ENCODE measurements at places on chromosomes 5 and 9.
A peak's percentile ranks its signal among the peaks of the same experiment; 100 is the strongest.

DNA sequence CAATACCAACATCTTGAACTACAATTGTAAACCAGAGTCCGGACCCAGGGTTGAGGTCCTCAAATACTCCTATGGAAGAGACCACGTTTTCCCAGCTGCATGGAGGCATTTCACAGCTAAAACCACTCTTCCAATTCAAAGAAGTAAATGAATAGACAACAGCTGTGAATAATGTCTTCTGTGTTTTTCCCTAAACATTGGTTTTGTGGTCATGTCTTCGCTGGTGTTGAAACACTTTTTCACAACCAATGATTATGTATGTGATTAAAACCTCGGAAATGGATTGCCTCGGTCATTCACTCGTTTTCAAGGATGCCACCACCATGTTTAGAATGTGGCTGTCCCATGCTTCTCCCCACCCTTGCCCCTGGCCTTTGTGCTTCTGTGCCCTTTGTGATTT, 9.4 kb upstream of the TENT4A start:
- DNase-seq = no peak

DNA sequence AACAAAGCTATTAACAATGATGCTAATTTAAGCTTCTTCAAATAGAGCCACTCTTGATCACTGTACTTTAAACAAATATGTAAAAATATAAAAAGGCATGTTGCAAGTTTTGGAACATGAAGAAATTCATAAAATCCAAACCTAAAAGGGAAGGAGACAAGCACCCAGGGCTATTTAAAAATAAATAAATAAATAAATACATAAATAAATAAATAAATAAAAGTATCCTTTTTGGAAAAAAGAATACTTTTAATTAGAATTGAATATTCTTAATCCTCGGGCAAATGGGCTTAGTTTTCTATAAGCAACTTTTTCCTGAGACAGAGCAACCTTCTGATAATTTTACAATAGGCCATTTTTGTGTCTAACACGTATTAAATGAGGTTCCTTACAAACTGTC, 147.5 kb upstream of the PCA3 start:
- DNase-seq = no peak

- no peak for DNase-seq
Observed at GRCh38 chr5:91311697-91312501, 71.2 kb downstream of the ARRDC3 start.

DNA sequence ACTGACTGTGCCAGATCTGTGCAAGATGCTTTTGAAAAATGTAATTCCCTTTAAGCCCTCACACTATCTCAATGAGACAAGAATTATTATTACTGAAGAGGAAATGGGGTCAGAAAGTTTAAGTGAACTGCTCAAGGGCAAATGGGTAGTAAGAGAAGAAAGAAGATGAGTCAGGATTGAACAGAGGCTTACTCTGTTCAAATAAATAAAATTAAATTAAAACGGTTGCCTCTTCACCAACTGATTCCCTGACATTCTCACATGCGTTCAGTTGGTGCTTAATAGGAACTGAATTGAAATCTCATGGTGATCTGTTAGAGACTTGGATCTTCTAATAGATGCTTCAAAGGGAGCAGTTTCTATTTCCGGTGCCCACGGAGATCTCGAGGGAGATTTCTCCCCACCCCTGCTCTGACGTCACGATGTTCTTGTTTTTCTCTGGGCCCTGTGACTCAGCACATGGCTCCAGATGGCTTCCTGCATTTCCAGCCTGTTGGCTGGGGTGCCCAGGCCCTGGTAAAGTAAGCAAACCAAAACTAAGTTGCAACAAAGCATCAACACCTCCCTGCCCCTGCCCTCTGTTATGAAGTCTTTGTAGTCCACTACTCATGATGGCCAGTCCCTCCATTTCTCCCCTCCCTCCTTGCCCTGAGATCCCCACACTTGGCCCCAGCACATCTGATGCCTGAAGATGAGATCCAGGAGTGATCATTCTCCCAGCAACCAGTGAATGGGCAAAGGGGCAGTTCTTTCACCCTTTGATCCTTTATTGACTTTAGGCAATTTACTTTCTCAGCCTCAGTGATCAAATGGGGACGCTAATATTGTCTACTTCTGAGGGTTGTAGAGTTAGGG, 106.1 kb upstream of the CPEB4 start:
- peak; percentile 20 for DNase-seq

DNA sequence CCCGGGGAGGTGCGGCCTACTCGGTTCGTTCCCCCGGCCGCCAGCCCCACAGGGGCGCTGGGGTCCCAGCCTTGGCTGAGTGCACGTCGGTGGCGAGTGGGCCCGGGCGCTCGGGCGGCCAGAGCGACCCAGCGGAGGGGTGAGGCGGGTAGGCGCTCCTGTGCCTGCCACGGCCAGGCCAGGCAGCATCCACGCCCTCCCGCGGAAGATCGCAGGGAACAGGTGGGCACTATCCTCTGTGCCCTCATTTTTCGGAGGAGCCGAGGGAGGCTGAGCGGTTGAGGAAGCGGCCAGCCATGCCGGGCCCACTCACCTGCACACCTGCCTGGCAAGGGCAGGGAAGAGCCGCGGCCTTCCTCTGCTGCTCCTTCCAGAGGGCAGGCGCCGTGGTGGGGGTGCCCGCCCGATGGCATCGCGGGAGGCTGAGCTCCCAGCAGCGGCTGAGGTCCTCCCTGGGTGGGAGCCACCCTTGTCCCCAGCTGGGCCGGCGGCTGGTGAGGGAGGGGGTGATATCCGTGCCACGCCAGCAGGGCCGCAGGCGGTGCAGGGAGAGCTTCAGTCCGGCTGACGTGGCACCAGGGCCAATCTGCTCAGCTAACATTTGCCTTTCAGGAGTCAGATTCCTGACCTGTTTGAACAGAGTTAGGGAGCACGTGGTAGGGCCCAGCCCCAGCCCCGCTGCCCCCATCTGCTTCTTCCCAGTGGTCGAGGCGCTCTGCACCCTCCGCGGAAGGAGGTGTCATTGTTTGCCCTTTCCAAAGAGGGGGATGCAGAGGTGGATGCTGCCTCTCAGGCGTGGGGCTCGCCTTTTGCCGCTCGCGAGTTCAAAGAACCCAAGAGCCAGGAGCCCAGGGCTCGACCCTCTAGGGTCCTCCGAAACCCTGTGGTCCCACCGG, 1.6 kb upstream of the SEC16A start:
- peak; percentile 24 for DNase-seq

DNA sequence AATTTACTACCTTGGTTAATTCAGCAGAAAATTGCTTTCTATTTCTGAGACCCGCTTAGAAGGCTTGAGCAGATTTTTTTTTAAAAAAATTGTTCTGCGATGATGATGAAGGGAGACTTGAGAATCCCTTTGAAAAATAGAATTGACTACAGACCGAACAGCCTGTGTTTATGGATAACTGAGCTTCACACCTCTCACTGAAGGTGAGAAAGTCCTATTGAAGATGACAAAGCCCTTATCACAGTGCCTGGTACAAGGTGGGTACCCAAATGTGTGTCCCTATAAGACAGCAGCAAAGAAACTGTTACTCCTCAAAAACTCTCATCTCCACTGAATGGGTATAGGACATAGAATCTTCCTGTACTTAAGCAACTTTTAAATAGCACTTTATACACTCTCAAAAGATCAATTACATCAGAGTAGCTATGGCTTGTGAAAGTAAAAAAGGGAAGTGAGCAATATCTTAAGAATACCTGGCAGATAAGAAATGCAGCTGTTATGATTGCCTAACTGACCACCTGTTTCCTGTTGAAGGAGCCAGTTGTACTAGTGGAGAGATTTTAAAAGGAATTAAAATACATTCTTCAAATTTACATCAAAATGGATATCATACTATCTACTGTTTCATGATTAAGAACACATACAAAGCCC, 419.7 kb downstream of the CHSY3 start:
- DNase-seq = no peak

- no peak for DNase-seq
Observed at GRCh38 chr5:72410688-72411295, 90.6 kb downstream of the PTCD2 start.

GRCh38 chr5:150148117-150148927, 7.3 kb downstream of the PDGFRB start:
- no peak for DNase-seq

DNA sequence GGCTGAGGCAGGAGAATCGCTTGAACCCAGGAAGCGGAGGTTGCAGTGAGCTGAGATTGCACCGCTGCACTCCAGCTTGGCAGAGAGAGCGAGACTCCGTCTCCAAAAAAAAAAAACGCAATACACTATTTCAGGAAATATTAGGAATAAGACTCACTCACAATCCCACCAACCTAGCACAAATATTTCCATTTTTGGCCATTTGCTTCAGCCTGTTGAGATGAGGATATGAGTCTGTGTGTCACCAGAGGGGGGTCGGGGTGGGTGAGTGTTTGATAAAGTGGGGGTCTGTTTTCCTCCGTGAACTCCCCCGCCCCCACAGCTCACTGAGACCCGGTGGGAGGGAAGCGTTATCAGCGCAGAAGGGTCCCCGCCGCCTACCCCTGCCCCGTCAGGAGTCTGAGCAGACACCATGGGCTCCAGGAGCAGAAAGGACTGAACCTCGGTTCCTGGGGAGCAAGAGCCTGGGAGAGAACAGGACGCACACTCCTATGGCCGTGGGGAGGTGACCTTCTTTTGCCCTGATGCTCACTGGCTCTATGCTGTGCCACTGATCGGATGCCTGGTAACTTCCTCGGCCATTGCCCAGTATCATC, 153.8 kb upstream of the PHYKPL start:
- DNase-seq = no peak

GRCh38 chr9:133734590-133735414, 3.4 kb downstream of the SARDH start:
- DNase-seq = no peak

- no peak for DNase-seq
Observed at GRCh38 chr5:86979811-86980411, 287.8 kb upstream of the RASA1 start.

DNA sequence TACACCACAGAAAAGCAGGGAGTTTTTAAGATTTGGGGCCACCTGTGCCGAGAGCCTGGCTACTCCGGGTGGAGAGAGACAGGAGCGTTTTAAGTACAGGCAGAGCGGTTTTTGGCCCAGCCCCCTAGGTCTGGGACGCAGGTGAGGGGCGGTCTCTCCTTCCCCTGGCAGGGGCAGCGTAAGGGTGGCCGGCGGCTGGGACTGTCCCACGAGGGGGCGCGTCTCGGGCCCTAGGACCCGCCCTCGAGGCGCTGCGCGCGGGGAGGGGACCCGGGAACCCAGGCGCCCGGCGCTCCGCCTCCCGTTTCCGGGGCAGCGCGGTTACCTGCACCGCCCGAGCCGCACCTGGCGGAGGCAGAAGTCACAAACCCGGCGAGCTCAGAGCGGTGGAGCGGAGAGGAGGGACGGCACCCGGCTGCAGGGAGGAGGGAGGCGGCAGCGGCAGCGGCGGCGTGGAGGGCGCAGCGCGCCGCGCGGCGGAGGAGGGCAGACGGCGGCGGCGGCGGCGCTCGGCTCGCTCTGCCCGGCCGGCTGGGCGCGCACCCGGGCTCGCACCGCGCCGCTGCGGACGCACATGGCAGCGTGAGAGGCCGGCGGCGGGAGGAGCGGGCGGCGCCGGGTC, at the start of gene WWC1:
Gene WWC1 (plus strand): TSS at position 304 of the 622 bp plus-strand sequence. CDS start 508 bp downstream, outside the sequence.
- peak; percentile 78 for DNase-seq

DNA sequence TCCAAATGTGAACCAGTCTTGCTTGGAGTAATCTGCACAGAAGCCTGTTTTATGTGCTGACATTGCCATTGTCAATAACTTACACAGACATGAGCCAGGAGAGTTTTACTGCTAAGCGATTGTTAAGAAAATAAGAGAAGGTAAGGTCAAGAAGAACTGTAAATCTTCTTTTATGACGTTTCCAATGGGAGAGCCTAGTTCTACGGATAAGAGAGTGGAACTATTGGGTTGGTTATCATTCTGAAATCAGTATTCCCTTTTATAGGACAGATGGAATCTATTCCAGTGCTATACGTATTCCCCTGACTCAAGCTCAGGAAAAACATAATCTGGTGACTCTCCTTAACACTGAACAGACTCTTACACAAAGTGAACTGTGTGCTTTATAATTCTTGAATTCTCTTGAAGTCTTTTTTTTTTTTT, 137.9 kb upstream of the OTULINL start:
- no peak for DNase-seq

DNA sequence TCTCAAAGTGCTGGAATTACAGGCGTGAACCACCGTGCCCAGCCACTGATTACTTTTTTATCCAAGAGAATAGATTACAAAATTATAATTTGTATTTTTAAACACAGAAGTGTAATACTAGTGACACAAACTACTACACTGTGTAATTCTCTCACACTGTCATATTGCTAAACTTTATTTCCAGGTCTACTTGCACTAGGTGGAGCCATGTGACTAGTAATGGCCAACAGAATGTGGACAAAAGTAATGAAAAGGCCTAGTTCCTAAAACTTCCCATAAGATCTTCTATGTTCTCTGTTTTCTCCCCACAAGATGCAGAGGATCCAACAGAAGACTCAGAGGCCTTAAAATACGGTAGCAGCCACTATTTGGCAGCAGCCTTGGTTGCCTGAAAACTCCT, 27.3 kb downstream of the NADK2 start:
- DNase-seq = no peak

- DNase-seq = no peak
Observed at GRCh38 chr5:153569036-153569435, 78.6 kb downstream of the GRIA1 start.

- no peak for DNase-seq
Observed at GRCh38 chr5:106959387-106959786, 711.4 kb downstream of the EFNA5 start.

DNA sequence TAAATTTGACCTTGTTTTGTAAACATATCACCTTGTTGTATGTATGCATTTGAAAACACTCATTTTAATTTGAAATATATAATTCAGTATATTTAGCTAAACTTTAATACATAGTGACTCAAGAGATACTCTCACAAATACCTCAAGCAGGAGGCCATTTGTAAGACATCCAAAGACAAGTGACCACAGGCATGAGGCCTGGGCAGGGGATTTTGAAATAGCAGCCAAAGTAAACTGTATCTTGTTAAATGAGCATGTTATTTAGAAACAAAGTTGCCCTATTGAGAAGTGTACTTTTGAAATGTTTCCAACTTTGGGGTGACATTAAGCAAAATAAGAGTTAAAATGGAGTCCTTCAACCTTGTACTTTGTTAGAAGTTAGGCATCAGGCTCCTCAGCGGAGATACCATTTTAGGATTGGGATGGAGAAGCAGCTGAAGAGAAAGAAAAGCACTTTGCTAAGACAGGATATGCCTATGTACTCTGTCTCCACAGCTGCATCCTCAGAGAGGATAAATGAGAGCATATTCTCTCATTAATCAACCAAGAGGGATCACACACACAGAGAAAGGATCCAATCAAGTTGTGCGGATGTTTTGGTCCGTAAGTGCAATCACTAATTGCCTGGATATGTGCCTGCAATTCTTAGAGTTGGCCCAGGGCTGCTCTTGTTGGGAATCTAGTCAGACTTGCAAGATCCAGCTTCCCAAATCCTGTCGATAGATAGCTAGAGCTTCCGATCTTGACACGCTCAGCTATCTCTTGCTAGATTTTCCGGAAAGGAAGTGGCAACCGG, 157.5 kb upstream of the HAPLN1 start:
- no peak for DNase-seq

Data from T-helper 17 cell (primary cell).